ENCODE measurements at places on chromosomes 4 and X. TPM values are rescaled to one million over a fixed set of nuclear protein-coding genes. Genes with fewer than 3 reads are reported as not detected.

GDPD2 gene
- total RNA-seq: not detected

NSG1 gene
- 1.3 TPM for total RNA-seq

IQSEC2 gene
- 11.7 TPM for total RNA-seq

TMEM154 gene
- 13.3 TPM for total RNA-seq

VEGFD gene
- total RNA-seq: 0.14 TPM

RAB33A gene
- 3.3 TPM for total RNA-seq

MAGEB1 gene
- total RNA-seq: not detected

FAM53A gene
- total RNA-seq: 1.7 TPM

MAGEH1 gene
- total RNA-seq: 17.5 TPM

RASSF6 gene
- 0.14 TPM for total RNA-seq

ZCCHC18 gene
- total RNA-seq: 0.29 TPM

MAOA gene
- total RNA-seq: 1.0 TPM

NR3C2 gene
- total RNA-seq: 2.6 TPM

GAGE12J gene
- total RNA-seq: not detected

HSFX3 gene
- total RNA-seq: not detected

JCHAIN gene
- total RNA-seq: 2.6 TPM

ASB9 gene
- 1.6 TPM for total RNA-seq

PTPN13 gene
- 59.6 TPM for total RNA-seq

HS6ST2 gene
- 0.22 TPM for total RNA-seq

MAGEA2 gene
- total RNA-seq: not detected

C4orf51 gene
- total RNA-seq: not detected

GPR173 gene
- total RNA-seq: 3.7 TPM

MTTP gene
- not detected for total RNA-seq

TEX13C gene
- total RNA-seq: not detected

NXF2 gene
- not detected for total RNA-seq

FAM199X gene
- 32.2 TPM for total RNA-seq

SAT1 gene
- total RNA-seq: 80.5 TPM

RBM3 gene
- 367 TPM for total RNA-seq

HSFX1 gene
- total RNA-seq: 0.29 TPM

TCEAL6 gene
- not detected for total RNA-seq

FSTL5 gene
- total RNA-seq: not detected

ARSD gene
- total RNA-seq: 20.1 TPM

SLC7A11 gene
- total RNA-seq: 45.4 TPM

RADX gene
- total RNA-seq: not detected

DGKK gene
- total RNA-seq: not detected

SLC9B1 gene
- 0.14 TPM for total RNA-seq

ADH1B gene
- total RNA-seq: not detected

TCEAL1 gene
- 16.8 TPM for total RNA-seq

LPAR4 gene
- 0.29 TPM for total RNA-seq

MBTPS2 gene
- total RNA-seq: 12.6 TPM

DCAF8L2 gene
- total RNA-seq: not detected

SERTM2 gene
- total RNA-seq: 0.57 TPM

HTN3 gene
- total RNA-seq: not detected

IL15 gene
- 7.0 TPM for total RNA-seq

FAM13A gene
- 18.2 TPM for total RNA-seq

NELFA gene
- 16.9 TPM for total RNA-seq

SH3BGRL gene
- 50.5 TPM for total RNA-seq

GYPE gene
- total RNA-seq: 0.43 TPM

TMEM31 gene
- not detected for total RNA-seq

BBS12 gene
- 3.3 TPM for total RNA-seq

P2RY8 gene
- total RNA-seq: not detected

CFI gene
- 0.57 TPM for total RNA-seq

ZNF185 gene
- 2.0 TPM for total RNA-seq
